ENCODE measurements at places on chromosomes 7 and 10.

DNA sequence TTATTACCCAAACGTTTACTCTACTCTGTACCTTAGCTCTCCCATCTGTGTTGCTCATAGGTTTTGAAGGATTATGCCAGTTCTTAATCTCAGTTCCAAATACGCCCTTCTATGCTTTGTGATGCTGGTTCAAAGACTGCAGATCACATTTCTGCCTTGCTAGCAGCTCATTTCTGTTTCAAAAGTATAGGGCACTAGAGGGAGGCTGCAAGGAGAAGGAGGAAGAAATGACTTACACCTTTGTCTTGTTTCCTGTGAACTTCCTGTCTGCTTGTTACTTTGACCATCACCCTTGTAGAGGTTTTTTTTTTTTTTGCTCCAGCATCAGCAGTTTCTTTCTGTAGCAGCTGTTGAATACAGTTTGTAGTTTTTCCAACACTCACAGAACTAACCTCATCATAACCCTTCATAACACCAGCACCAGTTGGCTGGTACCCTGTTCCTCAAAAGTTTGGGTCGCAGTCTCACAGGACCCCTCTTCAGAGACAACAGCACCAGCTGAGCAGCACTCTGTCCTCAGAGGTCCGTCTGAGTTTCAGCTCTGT lies 16.5 kb downstream of the SLK start:
- DNase-seq = no peak

DNA sequence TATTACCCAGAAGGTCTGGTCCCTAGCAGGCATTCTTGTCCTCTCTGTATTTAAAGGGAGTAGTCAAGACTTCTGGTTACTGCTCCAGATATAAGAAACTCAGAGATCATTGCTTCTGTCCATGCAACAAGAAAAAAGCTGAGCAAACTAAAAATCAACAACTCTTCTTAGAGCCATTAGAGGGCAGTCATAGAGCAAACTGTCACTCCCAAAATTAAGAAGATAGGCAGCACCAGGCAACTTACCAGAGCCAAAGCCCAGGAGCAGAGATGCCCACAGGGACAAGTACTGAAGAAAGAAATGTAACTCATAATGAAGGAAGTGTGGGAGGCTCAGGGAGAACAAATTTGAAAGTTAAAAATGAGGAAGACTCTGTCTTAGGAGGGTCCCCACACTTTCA lies 472.9 kb upstream of the COBL start:
- DNase-seq = no peak

GRCh38 chr7:45290880-45291279 lies 133.3 kb downstream of the RAMP3 start:
- no peak for DNase-seq

- peak; percentile 8 for DNase-seq
These were observed 687 bp downstream of the EPDR1 start for GRCh38 chr7:37920849-37921805.

GRCh38 chr10:17989908-17990767 lies 38.4 kb downstream of the SLC39A12 start:
- DNase-seq = no peak

- DNase-seq = no peak
These were observed 39.4 kb upstream of the FOXL3 start for GRCh38 chr7:250523-250922.

DNA sequence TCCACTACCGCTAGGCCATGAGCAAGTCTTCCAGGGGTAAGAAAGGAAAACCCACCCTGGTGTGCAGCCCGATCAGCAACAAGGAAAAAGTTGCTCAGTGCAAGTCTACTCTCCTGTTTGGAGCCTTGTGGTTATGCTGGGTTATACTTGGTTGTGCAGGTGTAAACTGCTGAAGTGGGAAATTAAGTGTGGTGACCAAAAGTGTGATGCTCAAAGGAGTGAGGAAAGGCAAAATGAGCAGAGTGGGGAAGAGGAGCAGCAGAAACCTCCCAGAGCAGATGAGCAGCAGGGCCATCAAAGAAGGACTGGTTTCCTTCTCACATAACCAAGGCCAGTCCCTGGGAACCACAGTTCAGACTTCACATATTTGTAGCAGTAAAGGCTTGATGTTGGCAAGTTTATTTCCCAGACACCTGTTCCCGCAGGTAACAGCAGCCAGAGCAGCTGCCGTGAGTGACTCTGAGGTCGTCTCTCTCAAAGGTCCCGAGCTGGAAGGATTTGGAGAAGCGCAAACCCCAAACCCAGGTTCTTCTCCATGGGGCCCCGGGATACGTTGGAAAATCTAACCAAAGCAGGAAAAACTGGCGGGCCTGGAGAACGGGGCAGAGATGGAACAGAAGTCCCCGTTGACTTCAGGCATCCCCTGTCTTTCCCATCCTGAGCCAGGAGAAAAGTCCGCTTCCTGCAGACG lies 607 bp upstream of the SMO start:
- no peak for DNase-seq

GRCh38 chr7:56538541-56539429 lies 422.6 kb upstream of the NUPR2 start:
- DNase-seq = no peak

DNA sequence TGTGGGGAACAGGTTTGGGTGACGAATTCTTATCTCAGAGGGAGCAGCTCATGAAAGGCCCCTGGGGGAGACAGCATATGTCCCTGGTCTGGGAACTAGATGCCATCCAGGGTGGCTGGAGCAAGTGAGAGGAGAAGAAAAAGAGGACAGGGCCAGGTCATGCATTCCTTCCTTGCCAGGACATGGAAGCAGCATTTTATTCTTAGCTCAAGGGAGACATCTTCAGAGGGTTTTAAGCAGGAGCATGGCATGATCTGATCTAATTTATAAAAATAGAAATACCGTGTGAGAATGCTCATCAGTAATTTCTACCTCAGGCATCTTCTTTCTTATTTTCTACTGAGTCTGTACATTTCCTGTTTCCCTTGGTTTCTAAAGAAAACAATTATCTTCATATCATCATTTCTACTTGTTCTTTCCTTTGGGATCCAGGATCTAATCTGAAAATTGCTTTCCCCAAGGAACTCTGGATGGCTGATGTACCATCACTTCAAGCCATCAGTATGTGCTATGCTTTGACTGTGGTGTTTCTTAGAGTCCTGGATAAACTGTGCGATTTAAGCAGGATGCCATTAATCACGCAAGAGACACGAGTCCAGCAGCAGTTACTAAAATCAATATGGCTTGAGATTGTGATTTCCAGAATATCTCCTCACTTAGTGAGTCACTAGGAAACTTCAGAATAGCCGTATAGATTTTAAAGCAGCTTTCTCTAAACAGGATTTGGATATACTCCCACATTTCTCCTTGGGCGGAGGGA lies 386.2 kb downstream of the GALNT17 start:
- DNase-seq = no peak

- DNase-seq = no peak
These were observed 124.6 kb downstream of the PARD3 start for GRCh38 chr10:34690383-34691049.

- DNase-seq = no peak
These were observed 71.4 kb upstream of the RHEB start for GRCh38 chr7:151590850-151591771.

GRCh38 chr10:33082373-33082895 lies 124.4 kb upstream of the ITGB1 start:
- DNase-seq = no peak

GRCh38 chr10:117740691-117741222 lies 198.2 kb downstream of the EMX2 start:
- no peak for DNase-seq

DNA sequence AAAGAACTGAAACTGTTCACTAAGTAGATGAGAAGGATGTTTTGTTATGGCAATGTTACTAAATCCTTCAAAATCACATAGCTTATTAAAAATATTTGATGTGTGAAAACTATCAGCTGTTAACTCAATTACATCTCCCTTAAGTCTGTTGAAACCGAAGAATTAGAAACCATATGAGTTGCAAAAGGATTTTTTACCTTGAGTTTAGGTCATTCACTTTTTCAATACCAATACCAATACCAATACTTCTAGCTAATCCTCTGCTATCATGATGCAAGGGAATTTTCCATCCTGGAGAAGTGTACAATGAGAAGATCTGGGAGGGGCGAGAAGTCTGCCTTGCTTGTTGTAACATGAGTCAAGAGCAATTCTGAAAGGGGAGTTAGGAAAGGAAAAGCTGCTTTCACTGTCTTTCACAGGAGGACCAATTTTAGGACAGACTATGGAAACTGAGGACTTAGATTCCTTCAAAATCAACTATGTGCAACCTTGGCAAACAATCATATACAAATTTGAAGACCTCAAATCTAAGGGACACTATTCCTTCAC lies 199.7 kb downstream of the IMMP2L start:
- no peak for DNase-seq

DNA sequence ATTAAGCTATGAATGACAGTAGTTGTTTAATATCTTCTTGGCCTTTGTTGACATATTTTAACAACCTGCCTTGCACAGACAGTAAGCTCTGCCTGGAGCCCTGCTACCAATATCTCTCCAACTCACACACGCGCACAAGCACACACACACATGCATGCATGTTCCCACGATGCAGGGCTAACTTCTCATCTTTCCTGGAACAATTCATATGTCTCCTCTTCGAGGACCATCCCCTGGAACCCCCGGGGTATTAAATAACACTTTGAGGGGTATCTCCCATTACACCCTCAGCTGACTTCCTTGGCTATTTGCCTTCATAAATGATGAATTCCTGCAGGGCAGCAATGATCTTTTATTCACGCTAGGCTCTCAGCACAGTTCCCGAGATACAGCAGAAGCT lies 258.0 kb downstream of the TRIL start:
- no peak for DNase-seq

DNA sequence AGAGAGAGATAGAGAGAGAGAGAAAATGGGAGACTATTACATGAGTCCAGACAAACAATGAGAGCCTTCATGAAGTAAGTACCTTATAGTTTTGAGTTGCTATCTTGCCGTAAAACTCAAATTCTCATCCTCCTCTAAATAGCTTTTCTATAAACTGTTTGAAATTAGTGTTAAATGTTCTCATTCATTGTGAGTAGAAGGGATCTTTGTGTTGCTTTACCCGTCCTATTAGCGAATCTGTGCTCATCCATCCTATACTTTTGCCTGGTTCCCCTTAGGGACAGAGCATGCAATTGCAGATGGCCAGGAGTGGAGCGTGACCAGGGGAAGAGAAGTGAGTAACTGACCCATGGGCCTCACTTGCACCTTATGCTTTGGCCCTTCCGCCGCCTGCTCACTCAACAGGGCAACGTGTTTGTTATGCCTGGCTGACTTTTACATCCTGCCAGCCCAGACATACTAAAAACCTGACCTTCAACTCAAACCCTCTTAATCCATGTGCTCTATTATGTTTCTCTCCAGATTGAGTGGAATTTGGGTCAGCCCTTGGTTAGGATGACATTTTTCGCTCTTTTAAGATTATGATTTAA lies 244.2 kb upstream of the YAE1 start:
- DNase-seq = no peak

GRCh38 chr10:6120691-6121090 lies 31.9 kb downstream of the RBM17 start:
- DNase-seq = no peak

DNA sequence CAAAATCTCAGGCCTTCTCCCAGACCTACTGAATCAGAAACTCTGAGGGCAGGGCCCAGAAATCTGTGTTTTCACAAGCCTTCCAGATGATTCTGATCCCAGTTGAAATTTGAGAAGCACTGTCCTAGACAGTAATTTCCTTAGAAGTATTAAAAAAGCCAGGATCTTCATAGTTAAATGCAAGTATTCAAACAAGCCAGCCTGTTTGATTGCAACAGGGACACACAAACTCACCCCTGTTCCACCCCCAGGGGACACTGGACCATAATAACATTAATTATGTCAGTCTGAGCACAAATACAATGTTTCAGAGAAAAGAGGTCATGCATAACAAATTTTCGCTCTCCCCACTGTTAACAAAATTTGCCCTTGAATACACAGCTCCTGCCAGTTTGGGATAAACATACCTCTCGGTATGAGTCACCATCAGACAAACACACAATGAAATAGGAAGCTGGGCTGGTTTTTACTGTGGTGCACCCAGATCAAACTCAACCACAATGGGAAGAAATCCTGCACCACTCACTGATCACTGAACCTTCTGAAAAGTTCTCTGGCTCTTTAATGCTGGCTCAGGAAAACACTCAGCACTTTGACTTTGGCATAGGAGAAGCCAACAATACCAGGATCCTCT lies 34.3 kb downstream of the ABLIM1 start:
- no peak for DNase-seq

- DNase-seq = no peak
These were observed 394.4 kb downstream of the CALN1 start for GRCh38 chr7:72017756-72018155.

DNA sequence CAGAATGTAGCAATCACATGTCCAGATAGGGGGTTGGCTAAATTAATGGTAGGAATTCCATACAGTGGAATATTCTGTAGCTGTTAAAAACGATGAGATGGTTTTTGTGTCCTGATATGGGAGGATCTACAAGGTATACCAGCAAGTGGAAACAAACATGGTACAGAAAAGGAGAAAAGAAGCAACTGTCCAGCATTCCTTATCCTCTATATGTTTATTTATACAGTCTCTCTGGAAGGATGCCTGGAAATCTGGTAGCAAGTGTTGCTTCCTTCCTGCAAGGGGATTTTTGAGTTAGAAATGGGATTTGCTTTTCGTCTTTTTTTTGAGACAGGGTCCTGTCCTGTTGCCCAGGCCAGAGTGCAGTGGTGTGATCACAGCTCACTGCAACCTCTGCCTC lies 19.3 kb downstream of the IL15RA start:
- no peak for DNase-seq

DNA sequence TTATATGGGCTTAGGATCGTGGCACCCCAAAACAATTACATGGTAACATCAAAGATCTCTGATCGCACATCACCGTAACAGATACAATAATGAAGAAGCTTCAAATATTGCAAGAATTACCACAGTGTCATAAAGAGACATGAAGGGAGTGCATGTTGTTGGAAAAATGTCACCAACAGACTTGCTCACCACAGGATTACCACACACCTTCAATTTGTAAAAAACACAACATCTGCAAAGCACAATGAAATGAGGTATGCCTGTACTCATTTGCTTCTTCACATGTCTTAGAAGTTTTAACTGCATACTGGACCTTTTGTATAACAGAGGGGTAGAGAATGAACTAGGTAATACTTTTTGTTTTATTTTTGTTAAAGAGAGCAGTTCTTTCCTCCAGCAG lies 96.6 kb downstream of the TPST1 start:
- DNase-seq = no peak
